ENCODE measurements at places on chromosomes 5 and 9.
A peak's percentile ranks its signal among the peaks of the same experiment; 100 is the strongest.

- DNase-seq: no peak
These were observed 206.1 kb upstream of the ZNF608 start for GRCh38 chr5:124952566-124952965.

- no peak for DNase-seq
These were observed 127.5 kb downstream of the FRMD3 start for GRCh38 chr9:83410701-83411100.

DNA sequence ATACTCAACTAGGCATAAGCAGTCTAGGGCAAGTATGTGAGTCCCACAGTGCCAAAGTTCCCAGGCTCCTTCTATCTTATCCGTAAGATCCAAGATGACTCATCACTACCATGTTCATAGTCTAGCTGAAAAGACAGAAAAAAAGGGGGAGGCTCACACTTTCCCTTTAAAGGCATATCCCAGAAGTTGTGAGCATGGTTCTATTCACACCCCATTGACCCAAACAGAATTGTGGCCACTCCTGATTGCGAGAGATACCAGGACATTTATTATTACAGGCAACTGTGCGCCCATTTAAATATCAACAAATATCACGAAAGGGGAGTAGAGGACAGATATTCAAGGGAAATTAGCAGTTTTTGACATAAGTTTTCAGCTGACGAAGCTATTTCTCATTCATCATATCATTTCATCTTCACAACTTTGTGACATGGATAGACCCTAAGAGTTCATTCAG is 8.1 kb upstream of the PFDN1 start:
- DNase-seq: no peak

DNA sequence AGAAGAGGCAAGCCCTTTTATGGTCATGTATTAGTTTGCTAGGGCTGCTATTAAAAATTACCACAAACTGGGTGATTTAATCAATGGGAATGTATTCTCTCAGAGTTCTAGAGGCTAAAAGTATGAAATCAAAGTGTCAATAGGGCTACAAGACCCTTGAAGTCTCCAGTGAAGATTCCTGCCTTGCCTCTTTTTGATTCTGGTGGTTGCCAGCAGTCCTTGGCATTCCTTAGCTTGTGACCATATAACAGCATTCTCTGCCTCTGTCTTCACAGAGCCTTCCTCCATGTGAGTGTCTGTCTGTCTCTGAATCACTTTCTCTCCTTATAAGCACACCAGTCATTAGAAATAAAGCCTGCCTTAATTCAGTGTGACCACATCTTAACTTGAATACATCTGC is 282.7 kb downstream of the KCNN2 start:
- no peak for DNase-seq

GRCh38 chr9:110351009-110351467 is 13.4 kb upstream of the TXNDC8 start:
- DNase-seq: no peak

DNA sequence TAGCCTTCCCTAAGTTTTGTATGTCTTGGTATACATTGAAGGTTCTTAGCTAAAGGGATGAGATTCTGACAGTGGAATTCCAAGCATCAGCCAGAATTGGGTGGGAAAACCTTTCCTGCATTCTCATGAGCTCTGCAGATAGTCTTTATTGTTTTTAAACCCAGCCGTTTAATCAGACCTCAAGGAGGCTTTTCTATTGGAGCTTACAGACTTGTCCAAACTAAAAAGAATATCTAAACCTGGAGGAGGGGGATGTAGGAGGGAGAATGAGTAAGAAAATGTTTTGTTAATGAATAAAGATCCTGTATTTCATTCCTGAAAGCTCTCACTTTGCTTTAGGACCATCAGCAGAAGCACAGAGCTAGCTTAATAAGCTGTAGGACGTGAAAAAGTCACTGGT is 41.7 kb downstream of the EBF1 start:
- DNase-seq: no peak

DNA sequence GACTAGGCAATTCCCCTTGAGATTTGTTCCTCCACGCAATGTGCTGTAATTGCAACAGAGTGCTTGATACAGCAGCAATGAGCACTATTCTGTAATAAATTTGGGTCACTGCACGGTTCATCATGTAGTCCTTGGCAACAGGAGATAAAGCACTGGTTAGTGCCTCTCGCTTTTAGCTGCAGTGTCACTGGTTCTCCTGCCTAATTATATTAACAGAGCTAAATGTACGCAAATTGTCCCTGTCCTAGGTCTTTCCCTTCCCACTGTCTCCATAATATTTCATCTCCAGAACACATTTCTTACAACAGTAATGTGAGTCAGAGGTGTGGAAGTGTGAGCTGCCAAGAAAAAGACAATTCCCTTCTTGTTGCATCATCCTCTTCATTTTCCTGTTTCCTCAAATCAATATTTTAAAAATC is 553.1 kb downstream of the ZNF608 start:
- no peak for DNase-seq

GRCh38 chr9:109245310-109245897 is 75.5 kb downstream of the EPB41L4B start:
- no peak for DNase-seq

DNA sequence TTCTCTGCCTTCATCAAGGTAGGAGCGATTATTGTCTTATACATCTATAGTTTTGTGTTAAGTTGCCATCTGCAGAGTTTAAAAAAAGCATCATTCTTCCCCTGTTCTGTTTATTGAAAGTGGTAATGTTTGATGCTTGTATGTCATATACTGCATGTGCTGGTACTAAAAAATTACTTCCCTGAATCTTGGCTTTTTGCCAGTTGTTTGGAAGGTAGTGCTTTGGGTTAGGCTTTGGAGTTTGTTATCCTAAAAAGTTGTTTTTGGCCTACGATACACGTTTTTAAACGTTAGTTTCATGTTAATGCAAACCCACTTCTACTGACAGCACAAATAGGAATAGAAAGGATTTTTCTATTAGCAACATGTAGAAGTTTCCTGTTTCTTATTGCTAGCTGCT is 158.3 kb downstream of the GIN1 start:
- no peak for DNase-seq

DNA sequence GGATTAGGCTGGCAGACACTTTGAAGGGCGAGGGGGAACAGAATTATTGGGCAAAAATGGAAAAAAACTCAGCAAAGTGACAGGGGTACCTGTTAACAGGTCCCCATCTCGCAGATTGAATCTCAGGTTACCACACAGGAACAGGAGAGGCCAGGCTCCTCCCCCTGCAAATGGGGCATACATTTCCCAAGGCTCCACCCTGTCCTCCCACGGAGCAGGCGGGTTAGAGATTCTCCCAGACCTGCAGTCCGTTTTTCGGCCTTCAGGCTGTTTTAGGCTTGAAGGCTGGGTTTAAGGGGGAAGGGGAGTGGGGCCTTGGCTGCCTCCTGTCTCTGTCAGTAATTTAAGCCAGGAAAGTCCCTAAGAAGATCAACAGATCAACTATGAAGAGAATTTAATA is 42.7 kb downstream of the LRRC70 start:
- no peak for DNase-seq

DNA sequence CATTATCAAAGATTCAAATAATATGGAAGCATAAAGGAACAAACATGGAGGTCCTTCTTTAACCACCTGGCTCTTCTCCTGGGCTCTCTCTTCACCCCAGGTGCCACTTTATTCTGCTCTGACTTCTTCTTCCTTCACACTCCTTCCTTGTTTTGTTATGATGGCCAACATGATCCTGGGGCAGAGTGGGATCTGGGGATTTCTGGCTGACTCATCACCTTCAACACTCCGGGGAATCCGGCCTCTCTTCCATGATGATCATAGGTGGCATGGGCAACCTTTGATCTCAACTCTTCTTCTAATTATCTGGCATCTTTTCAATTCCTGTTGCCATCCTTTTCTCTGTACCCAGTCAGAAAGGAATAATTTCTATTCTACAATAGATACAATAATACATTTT is 62.1 kb upstream of the TRPC7 start:
- DNase-seq: no peak

- DNase-seq: peak; percentile 39
These were observed 872 bp downstream of the TXNDC15 start for GRCh38 chr5:134874831-134875655.

DNA sequence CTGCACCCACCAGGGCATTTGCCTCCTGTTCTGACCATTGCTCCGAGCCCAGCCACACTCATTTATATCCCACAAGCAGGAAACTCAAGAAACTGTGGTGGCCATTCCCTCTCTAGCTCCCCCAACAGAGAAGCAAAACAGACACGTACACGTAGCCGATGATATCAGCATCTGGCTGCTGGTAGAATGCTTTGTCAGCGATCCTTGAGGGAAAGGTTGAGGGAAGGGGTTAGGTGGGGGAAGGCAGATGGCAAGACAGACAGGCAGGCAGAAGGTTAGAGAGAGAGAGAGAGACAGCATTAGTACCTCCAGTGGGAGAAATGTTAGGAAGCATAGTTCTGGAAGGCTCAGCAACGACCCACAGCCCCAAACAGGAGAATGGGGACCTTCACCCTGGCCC is 7.8 kb downstream of the HIGD2A start:
- no peak for DNase-seq

DNA sequence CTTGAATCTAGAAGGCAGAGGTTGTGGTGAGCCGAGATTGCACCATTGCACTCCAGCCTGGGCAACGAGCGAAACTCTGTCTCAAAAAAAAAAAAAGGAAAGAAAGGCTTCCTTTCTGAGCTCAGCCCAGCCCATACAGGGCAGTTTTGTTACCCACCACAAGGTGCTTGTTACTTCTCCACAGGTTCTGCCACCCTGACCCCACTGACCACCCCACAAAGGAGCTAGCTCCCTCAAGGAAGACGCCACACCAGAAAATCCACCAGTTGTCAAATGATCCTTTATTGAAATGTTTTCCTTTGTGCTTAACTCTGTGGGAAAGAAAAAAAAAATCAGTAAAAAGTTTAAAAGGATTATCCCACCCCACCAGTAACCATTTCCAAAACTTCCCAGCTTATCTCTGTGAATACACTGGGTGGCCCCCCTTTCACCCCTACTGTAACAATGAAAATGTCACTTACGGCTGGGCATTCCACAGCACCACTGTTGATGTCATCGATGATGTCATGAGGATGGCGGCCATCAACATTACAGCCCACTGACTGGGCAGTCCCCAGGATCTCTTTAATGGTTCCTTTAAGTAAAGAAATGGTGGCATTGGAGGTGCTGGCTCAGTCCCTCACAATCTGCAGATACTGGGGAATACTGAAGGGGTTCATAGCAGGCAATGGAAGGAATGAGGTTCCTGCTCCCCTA is 3.6 kb downstream of the RPL12 start:
- DNase-seq: no peak

DNA sequence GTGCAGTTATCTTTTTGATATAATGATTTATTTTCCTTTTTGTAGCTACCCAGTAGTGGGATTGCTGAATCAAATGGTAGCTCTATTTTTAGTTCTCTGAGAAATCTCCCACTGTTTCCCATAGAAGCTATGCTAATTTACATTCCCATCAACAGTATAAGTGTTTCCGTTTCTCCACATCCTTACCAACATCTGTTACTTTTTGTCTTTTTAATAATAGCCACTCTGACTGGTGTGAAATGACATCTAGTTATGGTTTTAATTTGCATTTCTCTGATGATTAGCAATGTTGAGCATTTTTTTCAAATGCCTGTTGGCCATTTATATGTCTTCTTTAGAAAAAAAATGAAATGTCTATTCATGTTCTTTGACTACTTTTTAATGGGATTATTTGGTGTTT is 94.7 kb downstream of the SERINC5 start:
- DNase-seq: no peak

- no peak for DNase-seq
These were observed 81.1 kb downstream of the RMI1 start for GRCh38 chr9:84061613-84062193.

DNA sequence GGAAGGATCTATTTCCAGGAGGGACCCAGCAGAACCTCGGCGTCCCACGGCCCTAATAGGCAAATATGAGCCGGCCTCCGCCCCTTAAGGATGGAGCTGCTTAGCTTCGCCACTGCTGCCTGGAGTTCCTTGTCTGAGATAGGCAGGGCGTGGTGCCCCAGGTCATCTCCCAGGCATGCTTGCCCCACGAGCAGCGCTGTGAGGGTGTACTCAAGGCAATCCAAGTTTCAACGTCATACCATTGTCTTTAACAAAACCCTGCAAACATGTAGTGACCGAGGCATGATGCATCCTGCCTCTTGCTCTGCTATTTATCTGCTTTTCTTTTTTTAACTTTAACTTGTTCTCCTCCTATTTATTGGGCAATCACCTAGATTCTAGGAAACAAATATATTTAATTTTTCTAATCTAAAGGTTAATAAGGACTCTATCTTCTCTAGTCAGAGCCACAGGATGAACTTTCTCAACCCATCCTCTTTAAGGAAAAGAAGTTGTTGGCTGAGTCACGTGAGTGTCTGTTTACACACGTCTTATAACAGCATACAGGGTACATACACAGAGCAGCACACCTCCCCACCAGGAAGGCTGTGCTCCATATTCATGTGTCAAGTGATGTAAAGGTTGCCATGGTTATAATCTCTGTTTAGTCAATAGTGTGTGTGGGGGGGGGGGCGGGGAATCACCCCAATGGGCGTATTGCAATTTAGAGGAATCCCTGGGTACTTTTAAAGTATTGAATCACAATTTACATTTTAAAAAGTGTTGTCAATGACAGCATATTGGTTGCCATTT is 27.3 kb upstream of the ZSWIM6 start:
- no peak for DNase-seq

DNA sequence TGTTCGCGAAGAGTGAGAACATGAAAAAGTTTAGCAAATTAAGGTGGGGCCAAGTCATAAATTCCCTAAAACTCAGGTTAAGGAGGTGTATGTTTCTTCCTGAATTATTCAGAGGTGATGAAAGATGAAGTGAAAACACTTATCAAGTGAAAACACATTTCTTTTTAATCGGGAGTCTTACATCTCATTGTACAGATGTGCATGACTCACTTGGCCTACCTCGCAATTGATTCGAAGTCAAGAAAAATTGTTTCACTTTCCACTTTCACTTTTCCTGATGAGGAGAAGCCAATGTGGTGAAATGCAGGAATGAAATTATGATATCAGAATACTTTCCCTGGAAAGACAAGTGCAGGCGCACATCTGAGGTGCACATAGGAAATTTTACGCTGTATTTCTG is 78.7 kb downstream of the SLC25A46 start:
- DNase-seq: no peak

GRCh38 chr5:15354021-15354420 is 146.0 kb upstream of the FBXL7 start:
- no peak for DNase-seq

DNA sequence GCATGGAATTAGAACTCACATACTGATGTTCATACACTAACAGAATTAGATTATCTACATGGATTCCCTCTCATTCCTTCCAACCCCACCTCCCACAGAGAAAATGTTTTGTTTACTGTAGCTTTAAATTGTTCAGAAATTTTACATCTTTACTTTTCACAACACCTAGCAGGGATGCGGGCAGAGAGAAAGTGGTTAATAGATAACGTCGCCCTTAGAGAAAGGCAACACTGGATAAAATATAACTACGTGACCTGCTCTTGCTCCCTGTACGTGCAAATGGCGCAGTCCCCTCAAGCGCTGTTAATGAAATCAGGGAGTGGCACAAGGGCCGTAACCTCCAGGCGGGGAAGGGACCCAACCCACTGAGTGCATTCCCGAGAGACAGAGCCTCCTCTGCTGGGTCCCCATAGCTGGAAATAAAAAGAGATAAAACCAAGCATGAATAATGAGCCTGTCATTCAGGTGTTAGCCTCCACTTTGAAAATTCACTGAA is 125.3 kb upstream of the DAPK1 start:
- DNase-seq: no peak

- DNase-seq: no peak
These were observed 43.8 kb downstream of the PRKACG start for GRCh38 chr9:68970151-68970550.

GRCh38 chr5:176131771-176132170 is 106.5 kb upstream of the SIMC1 start:
- DNase-seq: no peak
